ENCODE measurements at places on chromosomes 11 and 22.

- no peak for DNase-seq
Measured at GRCh38 chr11:60891103-60891741, 15.2 kb downstream of the PRPF19 start.

DNA sequence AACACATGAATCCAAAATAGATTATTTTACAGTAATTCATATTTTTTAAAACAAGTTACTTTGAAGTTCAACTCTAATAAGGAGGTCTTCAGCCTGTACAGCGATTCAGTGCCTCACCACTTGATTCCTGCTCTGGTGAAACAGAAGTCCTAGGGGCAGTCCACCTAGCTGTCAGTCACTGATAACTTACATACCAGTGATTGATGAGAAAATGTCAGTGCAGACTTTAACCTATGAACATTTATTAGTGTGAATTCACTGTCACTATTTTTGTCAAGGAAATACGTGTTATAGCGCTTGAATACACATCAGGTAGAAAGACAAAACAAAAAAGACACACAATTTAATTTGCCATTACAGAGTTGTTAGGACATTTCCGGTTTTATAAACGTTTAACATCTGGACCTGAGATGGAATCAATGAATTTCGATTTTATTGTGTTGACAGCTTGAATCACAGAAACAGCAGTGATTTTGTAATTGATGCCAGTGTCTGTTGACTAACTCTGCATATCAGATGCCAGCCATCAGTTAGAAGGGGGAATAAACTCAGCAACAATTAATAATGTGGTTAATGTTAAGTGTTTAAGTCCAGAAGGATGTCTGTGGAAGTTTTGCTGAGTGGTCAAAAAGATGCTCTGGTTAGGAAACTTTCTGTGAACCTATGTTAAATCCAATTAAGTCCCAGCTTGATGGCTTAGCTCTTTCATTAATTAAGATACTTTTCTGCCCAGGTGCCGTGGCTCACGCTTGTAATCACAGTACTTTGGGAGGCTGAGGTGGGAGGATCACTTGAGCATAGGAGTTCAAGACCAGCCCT, 34.5 kb downstream of the ELF5 start:
- DNase-seq = no peak

- peak; percentile 5 for DNase-seq
Measured at GRCh38 chr11:17978553-17979287, 34.1 kb downstream of the SERGEF start.

DNA sequence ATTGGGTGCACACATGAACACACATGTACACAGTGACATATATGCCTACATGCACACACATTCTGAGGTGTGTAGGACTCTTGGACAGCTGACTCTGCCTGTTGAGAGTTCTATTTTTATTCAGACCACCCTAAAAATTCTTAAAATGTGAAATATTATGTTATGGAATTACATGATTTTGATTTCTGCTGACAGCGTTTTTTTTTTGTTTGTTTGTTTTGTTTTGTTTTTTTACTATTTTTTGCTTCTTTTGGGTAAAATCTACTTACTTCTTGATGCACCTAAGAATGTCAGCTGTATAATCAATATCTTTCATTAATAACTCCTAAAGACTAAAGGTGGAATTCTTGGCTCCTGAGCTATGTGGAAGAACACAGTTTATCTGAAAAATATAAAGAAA, 64.0 kb downstream of the ANO5 start:
- DNase-seq = no peak

DNA sequence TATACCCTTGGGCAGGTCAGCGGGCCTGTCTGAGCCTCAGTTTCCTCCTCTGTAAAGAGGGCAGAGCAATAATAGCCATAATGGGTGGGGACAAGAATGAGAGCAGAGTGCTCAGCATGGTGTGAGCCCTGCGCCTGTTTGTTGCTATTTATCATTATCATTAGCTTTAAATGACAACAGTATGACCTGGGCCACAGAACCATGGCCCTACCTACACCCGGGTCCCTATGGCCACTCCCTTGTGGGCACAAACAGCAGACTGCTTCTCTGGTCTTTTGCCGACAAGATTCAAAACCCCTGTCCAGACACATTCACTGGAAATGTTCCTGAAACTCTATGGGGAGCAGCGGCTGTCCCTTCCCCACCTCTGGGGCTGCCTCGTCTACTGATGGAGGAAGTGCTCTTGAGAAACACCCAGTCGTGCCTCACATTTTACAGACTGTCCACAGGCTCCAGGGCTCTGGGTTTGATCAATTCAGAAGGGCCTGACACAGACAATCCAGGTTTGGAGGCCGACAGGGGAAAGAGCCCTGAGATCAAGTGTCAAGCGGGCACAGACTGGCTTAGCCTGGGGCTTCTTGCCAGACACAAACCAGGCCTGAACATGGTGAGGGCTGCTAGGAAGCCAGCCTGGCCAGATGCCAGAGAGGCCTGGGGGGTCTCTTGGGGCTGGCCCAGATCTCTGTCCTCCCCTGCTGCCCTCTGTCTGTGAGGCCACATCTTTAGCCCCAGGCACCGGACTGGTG, 112.5 kb upstream of the CD82 start:
- DNase-seq = no peak

DNA sequence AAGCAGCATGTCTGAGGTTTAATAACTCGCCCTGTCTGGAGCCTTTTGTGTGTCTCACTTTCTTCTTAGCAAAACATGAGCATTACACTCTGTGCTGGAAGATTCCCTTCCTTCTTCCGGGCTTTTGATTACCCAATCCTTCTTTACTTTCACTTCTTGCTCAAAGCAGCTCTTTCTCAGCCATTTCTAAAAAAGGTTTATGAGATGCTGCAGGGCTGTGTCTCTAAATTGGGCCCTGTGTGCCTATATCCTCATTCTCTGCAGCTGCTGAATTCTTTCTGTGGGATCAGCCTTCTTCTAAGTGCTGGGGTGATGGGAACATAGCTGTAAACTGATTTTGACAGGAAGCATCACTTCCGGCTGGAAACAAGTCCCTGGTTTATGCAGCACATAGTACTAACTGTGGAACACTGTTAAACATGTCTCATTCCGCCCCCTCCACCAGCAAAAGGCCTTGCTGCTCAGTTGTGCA, 71.8 kb downstream of the PIWIL4 start:
- DNase-seq = no peak

DNA sequence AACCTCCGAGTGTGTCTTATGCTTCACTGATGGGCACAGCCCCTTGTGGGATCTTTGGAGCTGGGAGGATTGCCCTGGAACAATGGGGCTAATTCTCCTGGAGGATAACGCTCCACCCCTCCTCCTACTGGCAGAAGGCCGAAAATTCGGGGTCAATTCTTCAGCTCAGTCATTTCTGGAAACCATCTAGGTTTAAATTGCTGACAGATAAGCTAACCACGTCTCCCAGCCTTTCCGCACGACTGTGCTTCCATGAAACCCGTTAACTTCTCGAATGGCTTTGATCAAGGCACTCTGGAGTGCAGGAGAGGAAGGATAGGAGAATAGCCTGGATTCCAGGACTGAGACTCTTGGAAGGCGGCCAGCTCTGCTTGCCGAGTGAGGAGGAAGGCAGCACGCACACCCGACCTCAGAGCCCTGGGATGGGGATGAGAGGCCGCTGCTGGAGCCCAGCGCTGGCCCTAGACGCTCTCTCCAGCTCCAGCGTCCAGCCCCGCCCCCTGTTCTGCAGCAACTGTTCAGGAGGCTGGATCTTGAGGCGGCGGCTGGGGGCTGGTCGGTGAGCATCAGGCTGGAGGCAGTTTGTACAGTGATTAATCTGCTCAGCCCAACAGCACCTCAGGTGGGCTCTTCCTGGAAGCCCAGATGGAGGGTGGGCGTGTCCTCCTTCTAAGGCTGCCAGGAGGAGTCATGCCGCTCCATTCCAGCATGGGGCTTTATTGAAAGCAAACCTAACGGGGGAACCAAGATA, 176.7 kb upstream of the NCAM1 start:
- no peak for DNase-seq

DNA sequence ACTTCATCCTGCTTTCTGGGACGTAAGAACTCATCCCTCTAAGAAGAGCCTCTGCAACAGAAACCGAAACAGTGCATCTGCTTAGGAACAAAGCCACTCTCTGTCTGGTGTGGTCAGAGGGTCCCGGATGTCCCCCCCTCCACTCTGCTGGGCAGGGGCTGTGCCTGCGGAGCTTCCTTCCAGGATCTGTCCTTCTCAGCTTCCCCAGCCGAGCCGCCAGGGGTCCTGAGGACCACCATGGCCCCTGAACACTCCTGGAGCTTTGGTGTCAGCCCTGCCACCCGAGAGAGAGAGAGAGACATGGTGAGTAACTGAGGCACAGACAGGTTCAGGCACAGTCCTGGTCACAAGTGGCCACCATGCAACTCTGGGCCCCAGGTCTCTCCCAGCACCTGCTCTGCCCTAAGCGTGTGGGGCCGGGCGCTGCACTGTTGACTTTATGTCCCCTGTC, 24.4 kb upstream of the MGAT3 start:
- DNase-seq = no peak

GRCh38 chr22:35561796-35562526, 21.3 kb downstream of the RASD2 start:
- no peak for DNase-seq

DNA sequence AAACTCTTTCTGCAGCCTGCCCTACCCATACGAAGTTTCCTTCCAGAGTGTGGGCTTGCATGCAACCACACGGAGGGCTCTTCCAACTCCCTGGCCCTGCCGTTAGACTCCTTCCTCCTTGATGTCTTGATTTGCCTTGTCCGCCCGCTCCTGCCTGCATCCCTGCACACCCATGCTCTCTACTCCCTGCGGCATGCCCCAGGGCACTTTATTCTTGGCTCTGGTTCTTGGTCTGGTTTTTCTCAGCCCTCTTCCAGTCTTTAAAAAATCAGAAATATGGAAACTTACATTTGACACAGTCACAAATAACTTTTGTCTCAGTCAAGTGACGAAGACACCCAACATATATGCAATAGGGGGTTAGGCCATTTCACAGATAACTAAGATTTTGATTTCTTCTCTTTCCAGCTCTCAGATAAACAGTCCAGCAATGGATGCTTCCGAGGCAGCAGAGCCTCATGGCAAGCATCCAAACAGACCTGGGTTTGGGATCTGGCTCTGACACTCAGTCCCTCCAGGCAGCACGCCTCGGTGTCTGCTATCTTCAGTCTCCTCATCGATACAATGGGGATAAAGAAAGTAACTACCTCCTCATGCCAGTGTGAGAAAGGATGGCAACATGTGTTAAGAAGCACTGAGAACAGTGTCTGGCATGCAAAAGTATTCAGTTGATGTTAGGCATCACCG, 15.7 kb upstream of the OPCML start:
- no peak for DNase-seq

GRCh38 chr22:22944268-22944985, 56.8 kb downstream of the IGLL5 start:
- no peak for DNase-seq

DNA sequence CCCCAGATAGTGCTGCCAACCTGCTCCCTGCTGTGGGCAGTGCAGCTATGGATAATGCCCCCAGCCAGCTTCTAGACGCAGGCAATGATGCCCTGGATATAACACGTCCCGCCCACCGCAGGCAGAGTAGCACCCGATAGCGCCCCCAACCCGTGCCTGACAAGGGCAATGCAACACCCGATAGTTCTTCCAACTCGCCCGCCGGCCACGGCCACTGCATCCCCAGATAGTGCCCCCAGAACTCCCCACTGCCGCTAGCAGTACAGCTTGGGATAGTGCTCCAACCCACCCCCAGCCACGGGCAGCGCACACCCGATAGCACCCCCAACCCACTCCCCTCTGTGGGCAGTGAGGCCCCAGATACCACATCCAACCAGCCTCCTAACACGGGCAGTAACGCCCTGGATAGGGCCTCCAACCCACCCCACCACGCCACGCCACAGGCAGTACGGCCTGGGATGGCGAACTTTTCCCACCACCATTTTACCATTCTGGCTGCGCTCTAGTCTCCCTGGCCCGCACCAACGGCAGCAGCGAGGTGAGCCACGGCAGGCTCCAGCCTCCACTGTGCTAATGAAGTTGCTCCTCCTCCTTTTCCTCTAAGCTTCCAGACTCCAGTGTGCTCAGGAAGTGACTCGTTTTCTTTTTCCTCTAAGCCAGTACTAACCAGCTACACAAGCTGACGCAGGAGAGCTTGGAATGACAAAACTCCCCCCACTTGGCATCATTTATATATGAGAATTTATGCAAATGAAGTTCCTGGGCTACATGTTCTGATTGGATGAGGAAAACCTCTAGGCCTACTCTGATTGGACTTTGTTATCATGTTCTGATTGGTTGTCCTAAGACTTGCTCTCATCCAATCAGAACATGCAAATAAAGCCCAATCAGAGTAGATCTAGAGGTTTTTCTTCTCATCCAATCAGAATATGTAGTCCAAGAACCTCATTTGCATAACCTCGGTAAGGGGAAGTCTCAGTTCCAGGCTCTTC, 3.0 kb upstream of the RFPL3 start:
- DNase-seq = no peak

DNA sequence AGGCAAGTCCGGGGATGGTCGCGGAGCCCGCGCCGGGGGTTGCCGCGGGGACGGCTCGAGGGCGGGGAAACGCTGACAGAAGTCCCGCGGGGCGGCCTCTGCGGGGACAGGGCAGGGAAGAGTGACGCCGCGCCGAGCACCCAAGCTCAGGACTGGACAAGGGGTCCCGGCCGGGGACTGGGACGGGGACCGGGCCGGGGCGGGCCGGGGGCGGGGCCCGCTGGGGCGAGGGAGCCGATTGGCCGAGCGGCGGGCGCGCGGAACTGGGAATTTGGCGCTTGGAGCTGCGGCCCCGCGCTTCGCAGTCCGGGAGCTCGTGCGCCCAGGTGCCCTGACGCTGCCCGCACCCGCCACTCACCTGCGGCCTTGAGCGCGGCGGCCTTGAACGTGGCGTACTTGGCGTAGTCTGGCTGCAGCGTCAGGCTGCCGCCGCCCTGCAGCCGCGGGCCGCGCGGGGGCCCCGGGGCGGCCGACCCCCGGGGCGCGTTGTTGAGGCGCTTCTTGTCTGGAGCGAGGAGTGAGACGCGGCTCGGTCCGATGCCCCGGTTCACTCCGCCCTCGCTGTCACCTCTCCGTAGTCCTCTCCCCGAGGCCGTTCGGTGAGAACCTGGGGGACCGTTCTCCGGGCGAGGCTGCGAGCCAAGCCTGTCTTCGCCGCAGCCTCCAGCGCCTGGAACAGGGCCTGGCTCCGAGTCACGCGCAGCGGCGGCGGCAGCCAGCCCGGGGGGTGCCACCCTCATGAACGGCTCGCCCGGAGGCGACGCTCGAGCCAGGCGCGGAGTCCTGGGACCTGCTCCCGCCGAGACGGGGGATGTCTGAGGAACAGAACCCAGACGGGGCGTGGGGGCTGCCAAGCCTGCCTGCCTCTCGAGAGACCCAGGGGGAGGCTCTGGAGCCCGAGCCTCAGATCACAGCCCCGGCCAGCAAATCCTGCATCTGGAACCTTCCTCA, 4.5 kb downstream of the SHISA8 start:
- no peak for DNase-seq

GRCh38 chr11:94583866-94584500, 16.8 kb downstream of the PIWIL4 start:
- no peak for DNase-seq

DNA sequence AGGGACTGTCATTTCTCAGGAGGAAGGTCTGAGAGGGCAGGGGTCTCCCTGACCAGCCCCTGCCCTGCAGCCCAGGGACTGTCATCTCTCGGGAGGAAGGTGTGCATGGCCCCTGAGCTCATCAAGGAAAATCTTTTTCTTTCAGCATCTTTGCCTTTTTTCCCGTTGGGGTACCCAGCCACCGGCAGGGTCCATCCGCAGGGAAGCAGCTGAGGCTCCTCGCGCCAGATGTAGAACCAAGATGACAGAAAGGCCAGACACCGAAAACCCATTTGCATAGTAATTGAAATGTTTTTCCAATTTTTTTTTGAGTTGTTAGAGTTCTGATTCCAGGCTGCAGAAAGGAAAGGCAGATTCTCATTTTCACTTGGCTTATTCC, 613.9 kb downstream of the TBC1D22A start:
- DNase-seq = no peak
